ENCODE measurements at places on chromosomes 4 and X.
A peak's percentile ranks its signal among the peaks of the same experiment; 100 is the strongest.

DNA sequence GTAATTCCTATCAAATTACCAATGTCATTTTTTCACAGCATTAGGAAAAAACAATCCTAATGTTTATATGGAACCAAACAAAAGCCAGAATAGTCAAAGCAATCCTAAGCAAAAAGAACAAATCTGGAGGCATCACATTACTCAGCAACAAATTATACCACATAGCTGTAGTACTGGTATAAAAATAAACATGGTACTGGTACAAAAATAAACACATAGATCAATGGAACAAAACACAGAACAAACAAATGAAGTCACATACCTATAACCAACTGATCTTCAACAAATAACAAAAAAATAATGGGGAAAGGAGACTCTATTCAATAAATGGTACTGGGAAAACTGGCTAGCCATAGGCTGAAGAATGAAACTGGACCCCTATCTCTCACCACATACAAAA, 37.4 kb downstream of the PPA2 start:
- DNase-seq, result no peak

DNA sequence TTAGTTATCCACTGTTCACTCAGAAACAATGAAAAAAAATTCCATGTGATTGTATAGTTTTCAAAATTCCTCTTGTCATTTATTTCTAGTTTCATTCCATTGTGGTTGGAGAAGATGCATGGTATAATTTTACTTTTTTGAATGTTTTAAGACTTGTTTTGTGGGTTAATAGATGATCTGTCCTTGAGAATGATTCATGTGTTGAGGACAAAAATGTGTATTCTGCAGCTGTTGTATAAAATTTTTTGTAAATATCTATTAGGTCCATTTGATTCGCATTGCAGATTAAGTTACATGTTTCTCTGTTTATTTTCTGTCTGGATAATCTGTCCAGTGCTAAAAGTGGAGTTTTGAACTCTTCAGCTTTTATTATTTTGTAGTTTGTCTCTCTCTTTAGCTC, 65.4 kb downstream of the RTL3 start:
- DNase-seq, result no peak

- DNase-seq, result no peak
These were observed 65.7 kb upstream of the NDST3 start for GRCh38 chr4:117968606-117969005.

- peak; percentile 3 for DNase-seq
These were observed 295.9 kb upstream of the TACR3 start for GRCh38 chr4:104015680-104016079.

GRCh38 chr4:77344784-77345183, 187.8 kb downstream of the CCNG2 start:
- no peak for DNase-seq

DNA sequence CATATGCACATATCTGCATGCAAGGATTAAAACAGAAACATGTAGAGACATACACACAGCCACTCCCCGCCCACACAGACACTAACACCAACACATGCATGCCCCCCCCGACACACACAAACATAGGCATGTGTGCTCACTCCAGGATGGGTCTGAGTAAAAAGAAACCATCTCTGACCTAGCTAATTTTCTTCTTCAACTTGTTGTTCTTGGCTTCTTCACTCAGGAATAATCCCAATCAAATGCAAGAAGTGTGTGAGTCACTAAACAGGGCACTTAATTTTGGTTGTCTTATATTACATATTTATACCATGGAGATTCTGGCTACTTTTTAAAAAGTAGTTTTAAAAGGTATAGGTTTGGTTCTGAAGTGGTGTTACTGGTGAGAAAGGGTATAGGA, 28.3 kb downstream of the ENOX2 start:
- no peak for DNase-seq

GRCh38 chr4:41573502-41574001, 35.6 kb downstream of the LIMCH1 start:
- no peak for DNase-seq

DNA sequence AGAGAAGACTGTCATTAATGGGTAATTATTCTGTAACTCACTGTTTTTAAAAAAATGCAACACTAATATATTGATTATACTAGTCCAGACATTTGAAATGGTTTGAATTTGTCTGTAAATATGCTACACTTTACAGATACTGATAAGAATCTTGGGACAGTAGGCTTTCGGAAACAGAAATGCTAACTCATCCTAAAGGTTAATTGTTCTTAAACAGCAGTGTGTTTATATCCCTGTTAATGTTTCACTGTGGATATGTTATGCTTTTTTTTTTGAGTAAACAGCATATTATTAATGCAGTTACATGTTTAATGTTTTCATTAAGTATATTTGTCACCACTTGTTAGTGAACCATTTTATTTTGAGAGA, 31.4 kb downstream of the EXOC1 start:
- no peak for DNase-seq

GRCh38 chrX:153640045-153640686, 6.8 kb upstream of the DUSP9 start:
- no peak for DNase-seq

DNA sequence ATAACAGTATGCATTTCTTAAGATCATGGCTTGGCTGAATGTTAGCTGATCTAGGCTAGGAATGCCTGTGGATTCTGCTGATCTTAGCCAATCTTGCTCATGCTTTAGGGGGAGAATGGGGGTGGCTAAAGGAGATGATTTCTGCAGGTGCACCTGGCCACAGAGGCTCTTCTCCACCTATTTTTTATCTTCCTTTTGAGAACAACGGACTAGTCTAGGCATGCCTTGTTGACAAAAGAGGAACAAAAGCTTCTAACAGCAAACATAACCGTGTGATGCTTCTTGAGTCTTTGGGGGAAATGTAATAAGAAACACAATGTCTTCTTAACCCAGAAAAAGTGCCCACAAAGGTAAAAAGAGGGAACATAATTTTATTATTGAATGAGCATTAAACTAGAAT, 743.5 kb downstream of the ARAP2 start:
- no peak for DNase-seq

GRCh38 chr4:159343116-159343515, 240.2 kb downstream of the RAPGEF2 start:
- no peak for DNase-seq

DNA sequence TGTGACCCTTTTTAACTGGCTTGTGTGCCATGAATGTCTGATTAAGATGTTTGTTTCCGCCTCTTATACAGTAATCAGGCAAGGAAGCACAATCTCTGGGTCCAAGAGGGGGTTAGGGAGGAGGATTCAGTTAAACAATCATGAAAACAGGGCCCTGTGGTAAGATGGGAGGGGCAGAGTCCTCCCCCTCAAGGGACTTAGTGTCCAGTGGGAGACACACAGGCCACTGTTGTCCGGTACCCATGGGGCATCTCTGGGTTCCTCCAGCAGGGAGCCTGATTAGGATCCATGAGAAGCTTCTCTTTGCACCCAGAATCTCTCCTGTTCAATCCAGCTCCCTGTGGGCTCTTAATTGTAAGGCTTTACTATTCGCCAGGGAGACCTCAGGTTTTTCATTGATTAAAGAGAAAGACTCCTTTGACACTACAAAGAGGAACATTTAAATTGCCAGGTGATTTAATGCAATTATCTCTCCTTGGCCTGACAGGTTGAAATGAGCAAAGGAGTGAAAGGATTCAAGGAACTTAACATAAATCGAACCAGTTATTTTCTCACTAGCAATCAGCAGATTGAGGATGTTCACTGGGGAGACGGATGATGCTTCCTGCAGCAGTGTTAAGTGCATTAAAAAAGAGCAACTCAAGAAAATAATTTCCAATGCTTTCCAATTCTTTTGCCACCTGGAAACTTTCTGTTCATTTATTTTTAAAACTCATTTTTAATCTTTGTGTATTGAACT, 225.4 kb downstream of the PTTG2 start:
- no peak for DNase-seq

DNA sequence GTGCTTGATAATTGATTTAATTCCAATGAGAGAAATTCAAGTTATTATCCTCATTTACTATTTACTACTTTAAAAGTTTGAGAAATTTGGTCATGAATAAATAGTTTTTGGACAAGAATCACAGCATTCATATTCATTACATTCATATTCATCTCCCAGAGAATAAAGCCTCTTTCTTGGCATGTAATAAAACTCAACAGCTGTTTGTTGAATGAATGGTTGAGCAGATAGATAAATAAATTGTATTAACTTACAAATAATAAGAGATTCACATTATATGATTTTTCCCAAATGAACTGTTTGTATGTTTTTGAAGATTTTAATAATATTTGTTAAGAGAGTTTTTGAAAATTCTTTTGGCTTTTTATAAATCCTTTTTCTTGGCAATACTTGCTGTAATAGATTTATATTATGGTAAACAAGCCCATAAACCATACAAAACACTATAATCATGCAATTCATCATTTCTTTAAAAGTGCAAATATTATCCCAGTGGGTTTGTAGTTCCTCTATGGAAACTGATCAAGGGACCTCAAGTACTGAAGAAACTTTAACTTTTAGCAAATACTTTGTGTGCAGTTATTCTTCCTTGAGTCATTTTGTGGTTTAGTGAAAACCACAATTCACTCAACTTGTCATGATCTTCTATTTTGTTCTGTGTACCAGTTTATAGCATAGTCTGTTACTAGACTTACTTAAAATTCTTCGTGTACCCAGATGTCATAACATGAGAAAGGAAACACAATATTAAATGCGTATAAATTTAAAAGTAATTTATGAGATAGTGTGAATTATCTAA, 371.8 kb downstream of the ADGRL3 start:
- DNase-seq, result no peak
